ENCODE measurements at places on chromosomes 12 and 14. TPM values are rescaled to one million over a fixed set of nuclear protein-coding genes. Genes with fewer than 3 reads are reported as not detected.

- no peak for DNase-seq
These were observed 849 bp downstream of the WNT1 start for GRCh38 chr12:48978741-48979601.

DNA sequence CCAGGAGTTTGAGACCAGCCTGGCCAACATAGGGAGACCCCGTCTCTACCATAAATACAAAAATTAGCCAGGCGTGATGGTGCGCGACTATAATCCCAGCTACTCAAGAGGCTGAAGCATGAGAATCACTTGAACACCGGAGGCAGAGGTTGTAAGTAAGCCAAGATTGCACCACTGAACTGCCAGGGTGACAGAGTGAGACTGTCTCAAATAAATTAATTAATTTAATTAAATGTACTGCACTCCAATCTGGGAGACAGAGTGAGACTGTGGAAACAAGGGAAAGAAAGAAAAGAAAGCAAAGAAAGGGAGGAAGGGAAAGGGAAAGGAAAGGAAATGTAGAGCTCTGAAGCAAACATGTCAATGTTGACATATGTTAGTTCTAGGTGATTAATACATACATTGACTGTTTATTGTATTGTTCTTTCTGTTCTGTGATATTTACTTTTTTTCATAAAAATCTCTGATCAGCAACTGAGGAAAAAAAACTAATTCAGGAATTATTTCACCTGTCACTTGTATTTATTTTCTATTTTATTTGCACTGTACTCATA is 99.6 kb downstream of the DENND5B start:
- no peak for DNase-seq

- DNase-seq: no peak
These were observed 33.5 kb downstream of the TSHR start for GRCh38 chr14:80988735-80989429.

DNA sequence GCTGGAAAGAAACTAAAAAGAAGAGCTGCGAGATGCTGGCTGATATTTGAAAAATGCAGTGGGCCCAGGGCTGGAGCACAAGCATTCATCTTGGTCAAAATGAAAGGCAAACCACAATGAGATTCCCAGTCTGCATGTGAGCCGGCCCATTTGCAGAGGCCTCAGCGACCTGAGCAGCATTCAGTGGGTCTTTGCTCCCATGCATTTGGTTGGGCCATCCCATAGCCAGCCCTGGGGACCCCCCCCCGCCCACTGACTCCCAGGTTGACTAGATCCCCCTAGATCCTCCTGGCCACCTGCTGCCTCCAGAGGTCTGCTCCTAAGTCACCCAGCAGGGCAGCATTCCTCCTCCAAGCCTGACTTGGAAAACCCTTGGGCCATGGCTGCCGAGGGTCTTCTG is 59.8 kb downstream of the PRMT8 start:
- DNase-seq: no peak

GRCh38 chr12:116906285-116906684 is 4.5 kb upstream of the FBXW8 start:
- DNase-seq: no peak

DNA sequence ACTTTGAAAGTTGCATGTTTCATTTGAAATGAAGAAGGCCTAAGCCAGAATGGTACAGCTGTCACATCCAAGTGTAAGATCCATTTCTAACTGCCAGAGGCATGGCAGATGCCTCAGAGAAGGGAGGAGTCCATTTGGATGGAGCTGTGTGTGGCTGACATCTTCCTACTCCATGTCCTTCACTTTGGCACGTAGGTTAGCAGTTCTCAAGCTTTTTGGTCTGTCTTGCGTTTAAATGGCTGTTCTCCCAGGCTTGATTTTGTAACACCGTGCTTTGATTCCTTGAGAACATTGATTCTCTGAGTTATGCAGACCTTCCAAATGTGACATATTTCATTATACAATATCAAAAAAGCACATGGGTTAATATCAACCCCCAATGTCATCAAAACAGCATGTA is 23.4 kb downstream of the EML1 start:
- no peak for DNase-seq

DNA sequence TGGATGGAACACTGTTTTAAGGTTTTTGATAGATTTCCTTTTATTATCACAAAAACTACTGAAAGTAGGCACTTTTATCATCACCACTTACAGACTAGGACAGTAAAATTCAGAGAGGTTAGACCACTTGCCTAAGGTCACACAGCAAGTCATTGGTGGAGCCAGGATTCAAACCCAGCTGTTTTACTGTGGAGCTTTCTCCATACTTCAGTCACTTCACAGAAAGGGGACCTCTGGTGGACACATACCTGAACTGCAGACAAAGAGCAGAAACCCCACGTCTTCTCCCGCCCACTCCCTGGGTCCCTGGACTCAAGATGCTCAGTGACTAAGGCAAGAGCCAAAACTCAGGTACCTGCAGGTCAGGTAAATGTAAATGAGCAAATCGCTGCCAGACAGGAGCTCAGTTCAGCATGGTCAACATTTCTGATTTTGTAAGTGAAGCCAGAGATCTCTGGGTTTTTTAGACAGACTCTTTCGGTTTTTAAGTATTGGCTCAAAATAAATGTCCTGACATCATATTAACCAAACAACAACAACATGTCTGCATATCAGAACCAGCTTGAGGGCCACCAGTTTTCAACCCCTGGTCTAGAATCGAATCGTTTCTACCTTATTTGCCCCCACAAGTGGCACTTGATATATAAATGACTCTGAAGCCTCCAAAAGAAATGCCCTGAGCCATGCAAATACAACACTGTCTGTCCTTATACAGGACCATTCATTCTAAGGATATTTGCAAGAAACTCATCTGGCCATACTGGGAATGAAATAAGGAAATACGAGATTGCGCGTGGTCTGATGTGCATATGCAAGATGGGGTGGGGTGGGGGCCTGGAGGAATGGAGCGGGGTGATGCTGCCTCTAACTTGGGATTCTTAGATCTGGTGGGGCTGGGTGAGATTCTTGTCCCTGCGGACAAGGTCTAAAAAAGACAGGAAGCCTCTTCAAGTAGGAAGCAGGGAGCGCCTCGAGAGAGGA is 110.9 kb downstream of the KSR2 start:
- no peak for DNase-seq

GRCh38 chr12:116455540-116456329 is 103.4 kb upstream of the MAP1LC3B2 start:
- DNase-seq: no peak

DNA sequence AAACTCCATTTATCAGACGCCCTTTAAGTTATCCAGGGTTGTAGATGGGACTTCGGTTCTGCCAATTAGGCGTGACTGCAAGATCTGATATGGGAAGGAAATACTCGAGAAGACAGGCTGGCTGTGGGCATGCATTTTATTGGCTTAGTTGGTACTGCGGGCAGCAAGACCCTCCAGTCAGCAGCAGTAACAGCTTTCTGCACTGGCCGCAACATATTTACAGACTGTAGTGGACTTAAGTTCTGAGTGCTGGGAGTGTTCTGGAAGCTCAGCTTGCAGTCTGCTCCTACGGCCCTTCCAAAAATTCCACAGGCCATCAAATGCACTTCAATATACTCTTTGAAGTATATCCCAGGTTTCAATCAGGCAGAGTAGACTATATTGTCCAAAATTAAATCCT is 21.1 kb downstream of the KITLG start:
- no peak for DNase-seq

DNA sequence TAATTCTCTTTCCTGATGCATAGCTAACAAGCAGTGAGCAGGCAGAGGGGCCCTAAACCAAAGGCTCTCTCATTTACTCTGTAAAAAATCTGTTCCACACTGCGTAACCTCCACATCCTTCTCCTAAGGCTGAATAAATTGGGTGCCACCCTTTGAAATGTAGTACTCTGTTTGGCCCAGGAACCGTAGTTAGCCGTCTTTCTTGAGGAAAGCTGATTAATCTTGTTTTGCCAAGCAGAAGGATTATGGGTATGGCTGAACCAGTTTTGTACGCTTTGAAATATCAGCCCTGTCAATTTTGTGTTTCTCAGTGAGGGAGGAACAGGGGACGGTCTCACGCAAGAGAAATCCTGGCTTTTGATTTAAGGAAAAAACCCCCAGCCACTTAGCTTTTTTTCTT is 19.7 kb downstream of the EML1 start:
- DNase-seq: no peak

DNA sequence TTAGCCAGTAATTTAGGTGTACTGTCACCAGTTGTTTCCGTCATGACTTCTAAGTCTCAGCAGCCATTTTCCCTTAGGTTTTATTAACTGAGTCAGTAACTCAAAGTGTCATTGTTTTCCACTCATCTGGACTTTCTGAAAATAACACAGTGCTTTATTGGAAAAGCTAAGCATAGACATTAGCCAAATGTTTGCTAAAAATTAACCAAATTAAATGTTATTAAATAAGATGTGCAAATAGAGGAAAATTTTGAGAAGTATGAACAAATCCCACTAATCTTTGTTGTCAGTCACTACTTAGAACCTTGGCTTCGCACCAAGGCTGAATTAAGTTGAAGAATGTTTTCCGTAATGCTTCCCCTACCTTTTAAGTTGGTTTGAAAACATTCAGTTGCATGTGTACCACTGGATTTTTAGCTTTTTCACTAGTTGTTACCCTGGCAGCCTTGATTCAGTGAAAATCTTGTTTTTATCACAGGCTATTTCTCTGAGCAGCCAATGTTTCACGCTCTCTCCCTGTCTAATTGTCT is 43.0 kb downstream of the BORCS5 start:
- no peak for DNase-seq

The KRT71 gene
- total RNA-seq: 0.18 TPM

The FRS2 gene
- 78.7 TPM for total RNA-seq

The OR6C2 gene
- total RNA-seq: not detected

The KERA gene
- 10.0 TPM for total RNA-seq

The PTCSC3 gene
- not detected for total RNA-seq

The BIN2 gene
- 1.1 TPM for total RNA-seq

The SERPINA6 gene
- not detected for total RNA-seq

Measured in cerebellum (tissue), 4 donors.